ENCODE measurements at places on chromosomes 3 and 15.
A peak's percentile ranks its signal among the peaks of the same experiment; 100 is the strongest.

GRCh38 chr3:71189480-71189879 lies 394.0 kb downstream of the FOXP1 start:
- no peak for DNase-seq

- DNase-seq = no peak
Observed at GRCh38 chr15:49037546-49037940, 8.7 kb downstream of the SECISBP2L start.

DNA sequence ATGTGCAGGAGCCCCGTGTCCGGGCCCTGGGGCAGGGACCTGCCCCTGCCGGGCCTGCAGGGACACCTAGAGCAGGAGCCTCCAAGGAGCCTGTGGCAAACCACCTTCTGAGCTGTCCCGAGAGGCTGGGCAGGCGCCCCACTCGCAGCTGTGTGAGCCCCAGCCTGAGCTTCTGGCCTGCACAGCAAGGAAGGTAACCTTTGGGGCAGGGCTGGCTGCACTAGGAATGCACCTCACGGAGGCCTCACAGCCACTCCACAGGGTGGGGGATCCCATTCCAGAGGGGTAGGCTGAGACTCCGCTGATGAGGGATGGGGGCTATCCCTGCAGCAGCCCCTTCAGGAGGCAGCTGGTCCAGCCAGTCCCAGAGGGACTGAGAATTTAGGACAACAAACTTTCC lies 68.1 kb downstream of the DNAJB8 start:
- DNase-seq = no peak

DNA sequence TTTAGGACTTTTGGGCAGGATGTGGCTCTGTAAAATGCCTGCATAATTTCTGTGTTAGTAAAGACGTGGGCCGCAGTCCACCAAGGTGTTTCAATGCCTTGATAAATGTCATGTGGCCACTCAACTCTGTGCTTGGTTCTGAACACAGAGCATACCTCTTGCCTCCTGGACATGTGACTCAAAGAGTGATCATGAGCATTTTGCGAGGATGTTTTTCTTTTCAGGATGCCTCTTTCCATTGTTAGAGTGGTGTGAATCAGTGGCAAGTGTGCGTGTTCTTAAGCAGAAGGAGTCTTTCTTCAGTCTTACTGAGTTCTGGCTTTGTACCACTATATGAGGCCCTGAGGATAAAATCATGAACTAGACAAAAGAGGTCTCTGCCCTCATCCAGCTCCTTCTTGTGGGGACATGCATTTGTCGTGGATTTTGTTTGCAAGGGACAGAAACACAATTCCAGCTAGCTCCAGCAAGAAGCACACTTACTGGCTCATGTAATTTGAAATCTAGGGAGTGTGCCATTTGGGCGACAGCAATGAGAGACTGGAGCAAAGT lies 363.4 kb downstream of the LRTM1 start:
- DNase-seq = no peak

- DNase-seq = no peak
Observed at GRCh38 chr15:29139072-29139471, 130.6 kb downstream of the NSMCE3 start.

GRCh38 chr15:89515477-89515876 lies 19.1 kb upstream of the RHCG start:
- no peak for DNase-seq

DNA sequence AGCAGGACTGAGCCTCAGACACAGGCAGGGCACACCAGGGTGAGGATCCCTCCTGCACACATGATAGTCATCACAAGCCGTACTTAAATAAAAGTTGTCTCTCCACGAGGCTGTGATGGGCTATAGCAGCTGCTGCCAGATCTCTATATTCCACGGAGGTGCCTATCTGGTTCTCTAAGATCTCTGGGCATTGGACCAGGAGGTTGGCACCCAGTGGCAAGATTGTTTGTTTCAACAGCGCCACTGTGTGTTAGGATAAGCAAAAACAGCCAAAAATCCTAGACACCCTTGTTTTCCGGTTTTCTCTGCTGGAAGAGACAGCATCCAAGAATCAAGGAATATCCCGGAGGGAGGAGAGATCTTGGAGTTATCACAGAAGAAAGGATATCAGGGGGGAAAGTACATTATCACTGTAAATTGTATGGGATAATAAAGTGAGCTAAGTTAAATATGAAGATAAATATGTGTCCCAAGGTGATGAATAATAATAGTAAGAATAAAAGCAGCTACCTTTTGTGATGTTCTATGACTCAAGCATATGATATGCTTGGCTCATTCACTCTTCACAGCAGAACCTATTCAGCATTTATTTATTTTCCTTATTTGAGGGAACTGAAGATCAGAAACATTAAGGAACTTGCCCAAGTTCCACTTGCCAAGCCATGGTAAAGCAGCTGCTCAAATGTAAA lies 90.6 kb upstream of the AKAP13 start:
- DNase-seq = peak; percentile 31

DNA sequence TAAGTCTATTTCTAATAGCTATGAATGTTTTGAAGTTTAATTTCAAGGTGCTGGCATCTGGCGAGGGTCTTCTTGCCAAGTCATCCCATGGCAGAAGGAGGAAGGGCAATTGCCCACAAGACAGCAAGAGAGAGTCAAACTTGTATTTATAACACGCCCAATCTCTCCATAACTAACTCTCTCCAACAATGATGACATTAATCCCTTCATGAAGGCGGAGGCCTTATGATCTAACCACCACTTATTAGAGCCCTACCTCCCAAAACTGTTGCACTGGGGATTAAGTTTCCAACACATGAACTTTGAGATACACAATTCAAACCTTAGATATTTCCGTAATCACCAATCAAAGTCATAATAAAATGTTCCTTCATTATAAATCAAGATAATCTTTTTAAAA lies 406.9 kb downstream of the CNTN6 start:
- DNase-seq = no peak

DNA sequence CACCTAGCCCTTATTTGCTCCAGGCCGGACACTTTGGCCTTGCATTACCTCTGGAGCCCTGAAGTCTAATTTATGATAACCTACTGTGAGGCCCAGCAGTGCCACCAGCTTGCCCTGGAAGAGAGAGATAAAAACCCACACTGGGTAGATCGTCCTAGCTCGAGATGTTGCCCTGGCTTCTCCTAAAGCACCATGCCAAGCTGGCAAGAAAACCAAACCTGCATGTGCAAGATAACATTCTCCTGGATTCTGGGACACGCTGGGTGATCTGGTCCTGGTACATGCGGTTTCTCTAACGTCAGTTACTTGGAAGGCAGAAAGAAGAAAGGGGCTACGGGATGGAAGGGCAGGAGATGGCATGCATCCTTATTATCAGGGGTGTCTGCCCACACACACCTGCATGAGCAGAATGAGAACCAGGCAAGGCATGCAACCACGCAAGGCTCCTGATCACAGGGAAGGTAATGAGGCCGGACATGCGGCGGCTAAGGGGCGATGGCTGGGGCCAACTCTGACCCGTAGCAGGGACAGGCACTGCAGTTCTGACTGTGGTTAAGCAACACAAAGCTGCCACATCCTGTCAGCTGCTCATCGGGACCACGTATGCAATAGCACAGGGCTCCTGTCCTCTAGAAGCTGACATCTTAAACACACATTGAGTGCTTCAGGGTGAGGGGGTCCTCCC lies 73.0 kb downstream of the OXNAD1 start:
- no peak for DNase-seq

DNA sequence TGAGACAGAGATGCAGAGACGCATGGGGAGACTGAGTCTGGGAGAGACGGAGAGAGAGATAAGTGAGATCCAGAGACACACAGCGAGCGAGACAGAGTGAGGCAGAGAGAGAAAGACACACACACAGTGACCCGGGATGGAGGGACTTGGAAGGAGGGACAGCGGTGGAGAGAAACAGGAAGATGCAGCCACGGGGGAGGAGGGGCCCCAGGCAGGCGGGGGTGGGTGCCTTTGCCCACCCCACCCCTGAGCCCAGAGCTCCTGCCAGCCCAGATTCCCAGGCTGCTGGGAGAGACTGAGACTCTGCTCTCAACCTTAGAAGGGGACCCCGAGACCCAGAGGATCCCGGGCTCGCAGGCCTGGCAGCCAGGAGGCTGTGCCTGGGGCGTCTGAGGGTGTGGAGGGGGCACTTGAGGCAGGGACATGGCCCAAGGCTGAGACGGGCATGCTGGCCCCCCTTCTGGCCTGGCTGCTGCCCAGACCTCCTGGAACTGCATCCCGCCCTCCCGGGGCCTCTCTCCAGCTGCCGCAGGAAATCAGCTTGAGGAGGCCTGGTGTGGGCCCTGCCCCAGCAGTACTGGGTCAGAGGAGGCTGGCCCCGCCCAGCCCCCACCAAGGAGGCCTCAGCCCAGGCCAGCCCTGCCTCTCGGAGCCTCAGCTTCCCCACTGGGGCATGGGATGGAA lies 18.1 kb downstream of the H1-8 start:
- peak; percentile 85 for DNase-seq

GRCh38 chr3:160981217-160981938 lies 123.8 kb downstream of the B3GALNT1 start:
- DNase-seq = no peak

DNA sequence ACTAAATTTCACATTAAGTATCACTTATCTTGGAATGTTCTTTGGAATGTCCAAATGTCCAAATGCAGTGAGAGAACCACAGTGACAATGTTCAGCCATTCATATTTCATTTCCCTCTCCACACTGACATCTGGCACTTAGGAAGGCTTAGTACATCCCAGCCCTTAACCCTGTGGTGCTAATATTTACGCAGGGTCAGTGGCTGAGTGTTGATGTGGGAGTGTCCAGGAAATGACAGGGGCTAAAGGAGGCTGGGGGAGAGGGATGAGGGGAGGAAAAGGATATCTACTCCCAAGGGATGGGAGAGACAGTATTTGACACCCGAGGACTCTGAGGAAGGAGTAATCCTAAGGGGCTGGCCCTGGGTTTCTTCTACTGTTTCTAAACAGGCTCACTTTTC lies 14.1 kb upstream of the CCR4 start:
- peak; percentile 30 for DNase-seq

- DNase-seq = no peak
Observed at GRCh38 chr15:64089543-64090280, 3.9 kb downstream of the CIAO2A start.

GRCh38 chr15:94008104-94009074 lies 223.0 kb upstream of the MCTP2 start:
- no peak for DNase-seq

GRCh38 chr3:61136191-61136590 lies 115.1 kb downstream of the FHIT start:
- no peak for DNase-seq

GRCh38 chr3:122183521-122183892 lies at the start of gene CASR:
Gene CASR, plus strand, starts transcription at chr3:122183668. Its CDS starts 70,522 bp downstream, at chr3:122254190.
- peak; percentile 8 for DNase-seq

- DNase-seq = peak; percentile 85
Observed at GRCh38 chr15:28123408-28124023, 24.4 kb upstream of the OCA2 start.

- no peak for DNase-seq
Observed at GRCh38 chr3:99805160-99805559, 12.5 kb upstream of the CMSS1 start.

- DNase-seq = no peak
Observed at GRCh38 chr15:60328852-60329443, 68.8 kb downstream of the ANXA2 start.

DNA sequence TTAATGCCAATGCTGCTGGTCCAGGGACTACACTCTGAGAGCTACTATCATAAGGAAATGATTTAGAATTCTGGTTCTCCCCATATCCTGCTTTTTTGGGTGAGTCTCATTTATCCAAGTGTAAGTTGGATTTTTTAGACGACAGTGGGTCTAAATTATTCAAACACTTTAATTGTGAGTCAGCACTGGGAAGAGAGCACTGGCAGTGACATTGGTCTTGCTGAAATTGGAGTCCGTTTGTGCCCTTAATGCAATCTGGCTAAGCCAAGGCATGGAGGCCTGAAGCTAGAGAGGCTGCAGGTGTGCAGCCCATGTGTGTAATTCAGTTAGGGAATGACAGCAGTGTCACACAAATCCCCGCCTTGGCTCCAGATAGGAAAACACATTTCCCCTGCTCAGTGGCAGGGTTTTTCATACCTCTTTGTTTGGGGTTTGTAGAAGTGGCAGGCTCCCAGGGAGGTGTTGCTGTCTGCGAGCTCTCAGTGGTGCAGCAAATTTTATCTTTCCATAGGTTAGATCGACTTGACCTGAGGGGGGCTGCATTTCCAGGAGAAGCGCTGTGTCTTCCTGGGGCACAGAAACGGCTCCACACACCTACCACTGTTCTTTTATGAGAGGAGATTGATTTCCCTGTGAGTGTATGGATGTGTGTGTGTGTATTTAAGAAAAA lies 197.7 kb downstream of the CD47 start:
- no peak for DNase-seq
